ENCODE measurements at places on chromosomes 2 and 18.

GRCh38 chr2:230974096-230974913 is 21.6 kb upstream of the SPATA3 start:
- DNase-seq, result no peak

DNA sequence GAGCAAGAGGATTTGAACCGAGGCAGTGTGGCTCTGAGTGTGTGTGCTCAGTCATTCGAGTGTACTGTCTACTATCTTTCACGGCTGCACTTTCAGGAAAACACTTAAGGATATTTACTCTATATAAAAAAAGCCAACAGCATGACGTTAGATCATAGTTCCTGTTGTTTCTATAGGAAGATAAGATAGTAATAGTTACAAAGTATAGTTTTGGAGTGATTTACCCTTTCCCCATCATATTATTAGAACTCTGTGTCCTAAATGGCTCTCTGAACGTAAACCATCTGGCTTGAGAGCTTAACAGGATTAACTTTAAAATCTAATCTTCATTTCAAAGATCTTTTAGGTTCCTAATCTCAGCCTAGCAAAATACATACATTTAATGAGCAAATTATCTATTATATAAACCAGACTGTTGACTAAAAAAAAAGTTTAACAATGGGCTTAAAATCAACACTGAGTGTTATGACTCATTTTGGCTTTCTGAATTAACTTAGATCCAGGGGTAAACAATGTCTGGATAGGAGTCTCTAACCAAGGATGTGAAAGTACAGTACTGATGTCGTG is 150.3 kb upstream of the DNMT3A start:
- DNase-seq, result no peak

DNA sequence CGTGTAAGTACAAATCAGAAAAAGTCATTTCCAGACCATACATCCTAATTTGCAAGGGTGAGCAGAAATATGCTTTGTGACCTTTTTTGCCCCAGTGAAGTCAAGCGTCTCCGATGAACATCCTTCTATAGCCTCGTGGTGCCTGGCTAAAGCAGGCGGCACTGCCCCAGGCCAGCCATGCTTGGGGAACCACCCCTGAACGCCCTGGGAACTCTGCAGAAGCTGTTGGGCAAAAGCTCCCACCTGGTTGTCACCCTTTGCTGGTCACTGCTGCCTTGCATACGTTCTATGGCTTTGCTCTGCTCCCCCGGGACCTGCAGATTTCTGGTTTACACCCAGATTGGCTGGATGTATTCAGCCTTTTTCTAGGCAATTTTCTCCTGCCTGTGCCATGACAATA is 256.4 kb downstream of the SS18 start:
- no peak for DNase-seq

DNA sequence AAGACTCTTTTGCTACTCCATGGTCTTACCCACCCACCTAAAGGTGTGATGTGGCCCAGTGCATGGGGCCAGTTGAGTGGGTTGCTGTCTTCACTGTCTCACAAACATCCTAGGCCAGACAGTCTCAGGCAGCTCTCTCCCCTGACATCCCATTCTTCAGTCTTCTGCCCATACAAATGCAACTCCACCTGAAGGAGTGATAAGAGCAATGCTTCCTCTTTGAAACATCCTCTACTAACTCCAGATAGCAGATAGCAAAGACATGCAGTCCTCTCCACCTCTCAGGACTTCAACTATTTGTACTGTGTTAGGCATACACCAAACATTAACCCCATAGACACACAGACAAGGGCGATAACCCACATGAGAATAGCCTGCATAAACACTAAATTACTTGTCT is 71.3 kb downstream of the MTHFD2 start:
- DNase-seq, result no peak

DNA sequence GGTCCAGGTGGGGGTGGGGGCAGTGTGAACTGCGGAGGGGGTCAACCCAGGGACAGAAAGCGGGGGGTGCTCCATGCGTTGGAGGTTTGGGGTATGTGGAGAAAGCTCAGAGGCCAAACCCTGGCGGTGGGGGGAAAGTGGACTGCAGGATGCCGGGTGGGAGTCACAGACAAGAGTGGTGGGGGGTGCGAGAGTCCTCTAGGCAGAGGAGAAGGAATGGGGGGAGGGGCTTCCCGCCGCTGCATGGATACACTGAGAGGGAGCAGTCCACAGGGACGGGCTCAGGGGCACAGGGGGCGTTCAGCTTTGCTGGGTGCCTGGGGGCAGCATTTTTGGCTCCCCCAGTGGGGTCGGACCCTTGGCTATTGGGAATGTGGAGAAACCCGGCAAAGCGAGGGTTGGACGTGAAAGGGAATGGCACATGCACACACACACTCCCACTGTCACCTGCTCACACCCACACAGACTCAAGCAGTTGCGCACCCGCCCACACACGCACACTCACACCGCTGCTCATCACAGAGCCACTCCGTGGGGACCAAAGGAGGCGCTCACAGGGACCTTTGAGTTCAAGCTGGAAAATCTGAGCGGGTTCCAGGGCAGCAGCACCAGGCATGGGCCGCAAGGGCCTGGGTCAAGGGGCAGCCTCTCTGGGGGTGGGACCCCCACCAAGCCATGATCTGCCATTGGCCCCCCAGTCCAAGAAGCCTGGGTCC is 7.7 kb downstream of the GBX2 start:
- no peak for DNase-seq

- DNase-seq, result no peak
These were observed 44.4 kb downstream of the LCT start for GRCh38 chr2:135792401-135793150.

GRCh38 chr2:68118816-68119215 is 38.9 kb upstream of the PNO1 start:
- no peak for DNase-seq

DNA sequence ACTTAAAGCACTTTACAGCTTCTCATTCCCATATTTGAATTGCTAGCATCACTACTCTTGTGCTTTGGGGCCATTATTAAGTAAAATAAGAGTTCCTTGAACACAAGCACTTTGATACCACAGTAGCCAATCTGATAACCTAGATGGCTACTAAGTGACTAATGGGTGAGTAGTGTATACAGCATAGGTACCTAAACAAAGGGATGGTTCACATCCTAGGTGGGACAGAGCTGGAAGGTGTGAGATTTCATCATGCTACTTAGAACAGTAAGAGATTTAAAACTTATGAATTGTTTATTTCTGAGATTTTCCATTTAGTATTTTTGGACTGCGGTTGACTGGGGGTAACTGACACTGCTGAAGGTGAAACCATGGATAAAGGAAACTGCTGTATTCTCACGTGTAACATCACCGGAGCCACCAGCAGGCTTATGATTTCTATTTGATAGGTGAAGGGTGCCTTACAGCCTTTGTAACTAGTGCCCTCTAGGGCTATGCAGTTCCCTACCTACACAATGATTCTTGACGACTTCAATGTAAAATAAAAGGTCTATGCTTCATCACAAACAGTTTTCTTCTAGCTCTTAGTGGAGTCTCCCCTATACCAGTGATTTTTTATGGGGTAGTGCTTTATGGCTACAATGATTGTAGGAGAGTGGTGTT is 22.1 kb upstream of the CRIM1 start:
- no peak for DNase-seq

DNA sequence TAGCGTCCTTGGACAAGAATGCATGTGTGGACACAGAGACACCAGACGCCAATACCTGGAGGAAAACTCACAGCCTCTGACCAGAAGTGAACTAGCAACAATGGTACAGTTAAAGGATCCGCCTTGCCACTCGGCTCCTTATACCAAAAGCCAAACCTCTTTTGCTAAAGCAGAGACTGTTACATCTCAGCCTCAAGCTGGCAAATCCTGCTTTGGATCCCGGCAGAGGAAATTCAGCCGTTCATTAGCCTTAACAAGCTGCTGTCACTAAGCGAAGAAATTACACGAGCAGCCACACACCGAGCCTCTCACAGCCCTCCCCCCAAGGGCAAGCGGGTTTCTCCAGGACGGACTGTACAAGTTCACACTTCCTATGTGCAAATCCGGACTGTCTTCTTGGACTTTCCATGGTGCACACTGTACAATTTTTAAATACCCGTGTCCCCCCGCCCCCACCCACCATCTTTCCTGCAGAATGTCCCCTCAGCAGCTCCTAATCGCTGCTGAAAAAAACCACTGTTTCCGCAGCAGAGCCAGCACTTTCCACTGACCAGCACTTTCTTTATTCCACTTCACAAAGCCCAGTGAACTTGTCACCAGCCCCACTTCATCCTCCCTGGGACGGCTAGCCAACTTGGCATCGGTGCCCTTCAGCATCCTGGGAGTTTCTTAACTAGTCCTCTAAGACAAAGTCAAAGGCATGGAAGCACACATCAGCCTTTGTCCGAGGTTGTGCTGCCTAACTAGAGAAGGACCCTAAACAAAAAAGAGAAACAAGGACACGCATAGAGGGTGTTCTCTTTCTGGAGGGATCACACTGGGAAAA is 1.5 kb downstream of the KLF7 start:
- DNase-seq, result peak; percentile 34

DNA sequence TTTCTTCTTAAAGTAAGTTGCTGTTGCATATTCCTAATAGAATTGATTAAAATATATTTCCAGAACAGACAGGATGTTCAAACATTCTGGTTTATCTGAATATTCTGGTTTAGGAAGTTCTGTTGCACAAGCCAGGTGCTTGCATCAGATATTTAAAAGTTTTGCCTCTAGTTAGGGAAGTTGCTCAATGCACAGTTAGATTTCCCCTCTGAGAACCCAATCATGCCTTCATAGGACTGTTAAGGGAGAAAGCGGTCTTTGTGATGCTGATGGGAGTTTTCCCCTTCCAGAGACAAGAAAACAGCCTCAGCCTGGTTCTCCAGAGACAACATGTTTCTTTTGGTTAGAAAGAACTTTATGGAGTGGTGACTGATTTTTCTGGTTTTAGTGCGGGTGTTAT is 65.6 kb upstream of the REV1 start:
- DNase-seq, result no peak

GRCh38 chr2:40034801-40035200 is 255.7 kb upstream of the THUMPD2 start:
- no peak for DNase-seq

DNA sequence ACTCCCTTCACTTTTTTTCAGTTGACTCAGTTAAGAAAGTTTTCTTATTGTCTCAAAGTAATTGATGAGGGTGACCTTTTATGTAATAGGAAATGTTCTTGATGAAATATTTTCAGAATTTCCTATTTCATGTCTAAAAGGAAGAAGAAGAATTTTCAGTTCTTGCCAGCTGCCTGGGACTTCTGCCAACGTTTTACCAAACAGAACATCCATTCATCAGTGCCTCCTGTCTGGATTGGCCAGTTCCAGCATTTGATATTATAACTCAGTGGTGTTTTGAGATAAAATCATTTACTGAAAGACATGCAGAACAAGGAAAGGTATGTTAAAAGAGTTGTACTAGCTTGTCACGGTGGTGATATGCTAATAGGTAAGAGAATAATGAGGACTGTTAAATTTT is 104.7 kb upstream of the MYO3B start:
- DNase-seq, result no peak

DNA sequence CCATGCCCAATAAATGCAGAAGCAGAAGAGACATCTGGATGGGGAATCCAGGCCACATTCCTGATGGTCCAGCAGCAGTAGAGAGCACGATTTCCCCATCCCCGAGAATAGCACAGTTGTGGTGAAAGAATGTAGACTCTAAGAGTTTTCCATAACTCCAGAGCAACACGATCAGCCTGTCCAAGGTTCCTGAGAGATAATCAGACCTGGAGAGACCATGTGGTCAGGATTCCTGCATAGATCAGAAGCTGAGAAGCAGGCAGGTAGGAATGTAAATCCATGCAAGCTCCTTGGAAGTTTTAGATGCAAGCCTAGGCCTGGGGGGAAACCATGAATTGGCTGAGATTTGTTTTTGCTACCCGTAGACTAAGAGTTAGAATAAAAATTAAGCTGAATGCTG is 34.2 kb upstream of the PTPRM start:
- DNase-seq, result no peak

GRCh38 chr2:133421516-133422324 is 146.5 kb downstream of the NCKAP5 start:
- no peak for DNase-seq

DNA sequence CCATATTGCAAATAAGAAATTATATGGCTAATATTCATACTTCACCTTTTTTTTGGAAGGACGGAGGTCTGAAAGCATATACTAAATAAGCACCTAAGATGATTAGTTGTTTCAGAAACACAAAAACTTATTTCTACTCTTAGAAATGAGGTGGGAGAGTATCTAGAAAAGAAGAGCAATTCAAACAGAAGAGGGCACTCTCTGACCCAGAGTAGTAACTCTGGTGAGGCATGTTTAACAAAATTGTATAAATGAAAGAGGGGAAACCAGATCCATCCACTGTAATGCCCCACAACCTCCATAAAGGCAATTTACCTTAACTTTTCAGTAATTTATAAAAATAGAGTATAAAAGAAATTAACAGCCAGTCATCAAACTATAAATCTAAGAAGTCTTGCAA is 669.6 kb upstream of the VRK2 start:
- DNase-seq, result no peak

DNA sequence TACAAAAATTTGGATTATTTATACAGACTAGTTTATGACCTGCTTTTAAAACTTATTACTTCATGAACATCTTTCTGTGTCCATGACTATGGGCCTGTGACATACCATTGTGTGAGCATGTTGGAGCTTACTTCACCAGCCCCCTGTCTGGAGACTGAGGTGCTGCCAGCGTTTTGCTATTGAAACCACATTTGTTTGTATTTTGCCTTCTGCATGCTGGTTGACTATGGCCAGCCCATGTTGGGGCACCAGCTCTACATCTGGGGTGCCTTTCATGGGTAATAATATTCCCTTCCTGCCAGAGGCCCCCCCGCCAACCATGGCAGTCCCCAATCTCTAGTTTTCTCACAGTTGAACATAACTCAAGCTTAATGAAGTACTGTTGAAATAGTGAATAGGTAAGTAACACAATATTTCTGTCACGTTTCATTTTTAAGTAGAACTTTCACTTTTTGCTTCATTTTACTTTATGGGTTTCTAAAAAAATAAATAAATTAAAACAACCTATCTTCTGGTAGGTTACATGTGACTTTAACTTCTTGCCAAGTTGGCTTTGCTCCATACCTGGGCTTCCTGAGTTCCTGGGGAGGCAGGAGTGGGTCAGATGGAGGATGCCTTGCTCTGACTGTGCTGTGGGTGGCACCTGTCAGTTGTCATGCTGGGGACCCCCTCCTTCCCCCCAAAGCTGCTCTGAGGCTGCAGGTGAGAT is 63.9 kb downstream of the DGKD start:
- DNase-seq, result no peak

DNA sequence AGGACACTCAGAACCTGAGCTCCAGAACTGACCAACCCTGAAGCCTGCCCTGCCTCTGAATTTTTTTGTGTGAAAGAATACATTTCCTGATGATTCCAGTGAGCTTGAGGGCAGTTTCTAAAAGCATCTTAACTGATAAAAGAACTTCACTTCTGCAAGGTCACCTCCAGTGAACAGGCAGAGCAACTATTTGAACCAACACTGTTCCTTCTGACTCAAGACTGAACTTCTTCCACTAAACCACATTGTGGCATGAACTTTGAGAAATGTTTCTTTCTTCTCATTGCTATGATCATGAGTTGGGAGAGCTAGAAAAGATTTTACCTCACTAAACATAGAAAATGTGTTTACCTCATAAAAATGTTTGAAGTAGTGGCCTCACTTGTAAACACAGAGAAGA is 83.8 kb upstream of the SERTAD2 start:
- no peak for DNase-seq

Measured in endothelial cell (in vitro differentiated cells).